Gastrocnemius medialis (tissue), 4 donors: ENCODE measurements at places on chromosomes 5 and 9.

GRCh38 chr5:172892713-172893112 lies 58.7 kb downstream of the ERGIC1 start:
- H3K27me3 ChIP-seq = no peaks in the 10 kb centered on the region
- no peak overlapping the region for H3K4me3 ChIP-seq
- H3K4me1 ChIP-seq = peaks cover 36% of the 10 kb centered on the region
- no peaks in the 10 kb centered on the region for H3K36me3 ChIP-seq
- DNase-seq = peak; percentile 86

DNA sequence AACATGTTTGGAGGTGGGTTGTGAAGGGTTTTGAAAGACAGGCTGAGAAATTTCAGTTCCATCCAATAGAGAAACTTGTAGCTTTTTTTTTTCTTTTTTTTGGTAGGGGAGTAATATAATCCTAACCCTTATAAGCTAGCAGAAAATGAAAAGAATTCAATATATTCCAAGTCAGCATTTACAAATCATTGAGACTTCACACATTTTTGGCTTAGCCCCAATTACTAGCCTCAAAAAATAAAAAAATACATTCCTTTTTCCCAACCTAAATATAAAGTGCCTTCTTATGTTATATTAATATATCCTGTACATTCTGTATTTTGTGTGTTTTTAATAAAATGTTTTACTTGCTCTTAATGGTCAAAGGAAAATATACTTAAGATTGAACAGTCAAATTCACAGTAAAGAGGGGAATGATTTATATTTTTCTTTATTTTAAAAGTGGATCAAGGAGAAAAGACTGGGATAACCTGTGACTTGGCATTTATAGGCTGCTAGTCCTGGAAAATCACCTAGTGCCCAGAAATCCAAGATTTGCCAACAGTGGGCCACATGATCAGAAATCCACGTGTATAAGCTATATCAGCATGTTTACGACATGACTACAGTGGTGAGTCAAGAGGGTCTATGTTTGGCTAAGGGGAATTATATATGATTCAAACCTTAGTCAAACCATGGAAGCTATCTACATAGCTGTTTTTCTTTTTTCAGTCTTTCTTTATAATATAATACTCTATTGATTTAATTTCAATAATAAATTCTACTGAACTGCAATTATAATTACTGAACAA lies 14.5 kb downstream of the HACD4 start:
- no peak overlapping the region for H3K27ac ChIP-seq
- H3K36me3 ChIP-seq = no peaks in the 10 kb centered on the region
- H3K4me3 ChIP-seq = no peak overlapping the region
- DNase-seq = no peak
- H3K27me3 ChIP-seq = no peaks in the 10 kb centered on the region

DNA sequence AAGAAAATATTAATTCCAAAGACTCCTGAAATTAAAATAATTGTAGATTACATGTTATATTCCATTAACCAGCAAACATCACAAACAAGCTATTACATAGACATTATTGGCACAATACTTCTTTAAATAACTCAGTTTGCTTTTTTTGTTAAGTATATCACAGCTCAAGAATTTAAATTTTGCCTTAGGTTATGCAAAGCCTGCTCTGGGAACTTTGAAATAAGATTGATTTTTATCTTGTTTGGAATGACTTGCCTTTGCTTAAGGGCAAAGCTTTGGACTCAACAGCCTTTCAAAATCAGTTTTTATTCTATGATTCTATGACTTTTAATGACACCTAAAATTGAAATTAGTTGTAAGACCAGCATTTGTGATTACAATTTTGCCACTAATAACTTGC lies 78.2 kb downstream of the ALDH7A1 start:
- H3K4me1 ChIP-seq = peaks cover 10% of the 10 kb centered on the region
- H3K4me3 ChIP-seq = no peak overlapping the region
- no peaks in the 10 kb centered on the region for H3K27me3 ChIP-seq
- DNase-seq = no peak
- H3K36me3 ChIP-seq = no peaks in the 10 kb centered on the region

GRCh38 chr9:134557331-134557730 lies 84.3 kb upstream of the COL5A1 start:
- no peaks in the 10 kb centered on the region for H3K36me3 ChIP-seq
- H3K27ac ChIP-seq = no peak overlapping the region
- DNase-seq = no peak
- H3K4me3 ChIP-seq = no peak overlapping the region

- peak overlapping the region; percentile 17 for H3K27ac ChIP-seq
- peaks cover 38% of the 10 kb centered on the region for H3K4me1 ChIP-seq
- no peaks in the 10 kb centered on the region for H3K27me3 ChIP-seq
- no peak for DNase-seq
- no peaks in the 10 kb centered on the region for H3K36me3 ChIP-seq
- no peak overlapping the region for H3K4me3 ChIP-seq
These were observed 56.9 kb upstream of the STXBP1 start for GRCh38 chr9:127554966-127555839.

GRCh38 chr5:132499440-132500243 lies 9.1 kb upstream of the IRF1 start:
- no peaks in the 10 kb centered on the region for H3K27me3 ChIP-seq
- H3K27ac ChIP-seq = no peak overlapping the region
- H3K4me1 ChIP-seq = peaks cover 30% of the 10 kb centered on the region
- no peak for DNase-seq

- no peaks in the 10 kb centered on the region for H3K36me3 ChIP-seq
- no peaks in the 10 kb centered on the region for H3K27me3 ChIP-seq
- peak; percentile 58 for DNase-seq
- peak within 1 kb of the TSS; percentile 83 for H3K4me3 ChIP-seq
- H3K4me1 ChIP-seq = peaks cover 17% of the 10 kb centered on the region
These were observed at the start of gene ZNF462 for GRCh38 chr9:106862821-106863720. ZNF462 (plus strand) TSS chr9:106863166; CDS start chr9:106923384, 60,218 bp downstream.

- H3K4me3 ChIP-seq = no peak overlapping the region
- H3K27ac ChIP-seq = peak overlapping the region; percentile 52
- no peaks in the 10 kb centered on the region for H3K36me3 ChIP-seq
- H3K27me3 ChIP-seq = no peaks in the 10 kb centered on the region
- no peaks in the 10 kb centered on the region for H3K4me1 ChIP-seq
These were observed 92.1 kb upstream of the ERBIN start for GRCh38 chr5:65834306-65834705.

- DNase-seq = no peak
- no peaks in the 10 kb centered on the region for H3K36me3 ChIP-seq
- no peaks in the 10 kb centered on the region for H3K4me1 ChIP-seq
- H3K27ac ChIP-seq = no peak overlapping the region
- no peak overlapping the region for H3K4me3 ChIP-seq
These were observed 225.0 kb upstream of the ANKRD55 start for GRCh38 chr5:56457887-56458812.

DNA sequence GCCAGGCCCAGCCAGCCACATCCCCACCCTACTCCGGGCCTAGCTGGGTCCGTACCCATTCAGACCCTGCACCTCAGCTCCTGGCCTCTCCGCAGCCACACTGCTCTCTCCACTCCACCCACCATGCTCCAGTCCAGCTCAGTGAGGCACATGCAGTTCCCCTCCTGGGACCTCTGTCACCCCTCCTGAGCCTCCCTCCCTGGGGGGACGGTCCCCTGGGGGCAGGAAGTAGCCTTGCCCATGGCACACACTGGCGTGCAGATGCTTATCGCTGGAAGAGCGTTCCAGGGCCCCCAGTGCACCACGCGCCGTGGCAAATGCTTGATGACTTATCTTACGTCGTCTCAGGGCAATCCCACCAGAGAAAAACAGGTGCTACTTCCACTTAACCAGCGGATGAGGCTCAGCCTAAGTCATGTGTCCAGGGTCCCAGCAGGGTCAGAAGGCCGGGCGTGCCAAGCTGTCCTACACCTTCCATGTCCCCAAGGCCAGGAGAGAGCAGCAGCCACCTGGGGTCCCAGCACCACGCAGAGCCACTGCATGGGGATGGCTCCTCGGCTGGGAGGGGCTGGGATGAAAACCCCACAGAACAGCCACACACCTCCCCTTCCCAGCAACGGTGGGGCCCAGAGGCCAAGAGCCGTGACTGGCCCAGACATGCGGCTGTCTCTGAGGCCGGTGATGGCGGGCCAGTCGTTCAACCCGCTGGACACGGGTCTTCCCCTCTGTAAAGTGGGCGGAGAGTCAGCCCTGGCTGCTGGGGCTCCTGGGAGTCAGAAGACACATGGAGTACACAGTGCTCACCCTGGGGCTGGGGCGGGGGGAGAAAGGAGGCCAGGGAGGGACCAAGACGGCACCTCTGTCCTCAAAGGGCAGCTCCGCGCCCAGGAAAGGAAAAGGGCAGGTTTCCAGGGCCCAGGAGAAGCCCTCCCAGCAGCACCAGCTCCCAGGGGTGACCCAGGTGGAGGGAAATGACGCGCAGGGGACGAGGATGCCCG lies 2.6 kb upstream of the CCDC187 start:
- H3K27me3 ChIP-seq = peaks cover 45% of the 10 kb centered on the region
- no peak overlapping the region for H3K27ac ChIP-seq
- H3K4me3 ChIP-seq = no peak overlapping the region
- H3K36me3 ChIP-seq = no peaks in the 10 kb centered on the region

GRCh38 chr5:107636555-107636954 lies 34.2 kb downstream of the EFNA5 start:
- H3K27me3 ChIP-seq = no peaks in the 10 kb centered on the region
- H3K27ac ChIP-seq = no peak overlapping the region
- DNase-seq = no peak
- H3K4me3 ChIP-seq = no peak overlapping the region
- H3K36me3 ChIP-seq = no peaks in the 10 kb centered on the region

DNA sequence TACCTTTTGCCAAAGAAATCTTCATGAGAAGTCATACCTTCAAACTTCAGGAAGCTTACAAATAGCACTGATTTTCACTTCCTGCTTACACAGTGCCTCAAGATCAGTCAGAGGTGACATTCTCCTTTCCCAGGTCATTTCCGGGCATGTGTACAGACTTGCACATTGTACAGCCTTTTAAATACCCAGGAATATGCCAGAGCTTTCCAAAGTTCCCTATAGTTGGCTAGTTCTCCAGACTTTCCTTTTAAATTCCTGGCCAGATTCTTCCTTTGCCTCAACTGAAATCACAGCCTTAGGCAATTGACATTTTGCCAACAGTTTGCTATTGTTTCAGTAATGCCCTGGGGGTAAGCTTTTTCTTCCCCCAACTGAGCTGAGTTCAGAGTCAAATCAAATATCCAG lies 47.2 kb downstream of the RFX3 start:
- no peaks in the 10 kb centered on the region for H3K36me3 ChIP-seq
- DNase-seq = no peak
- no peak overlapping the region for H3K4me3 ChIP-seq
- no peak overlapping the region for H3K27ac ChIP-seq
- no peaks in the 10 kb centered on the region for H3K27me3 ChIP-seq

GRCh38 chr9:118473521-118473920 lies 769.3 kb downstream of the TLR4 start:
- no peak overlapping the region for H3K27ac ChIP-seq
- no peaks in the 10 kb centered on the region for H3K4me1 ChIP-seq
- no peak overlapping the region for H3K4me3 ChIP-seq
- no peak for DNase-seq

DNA sequence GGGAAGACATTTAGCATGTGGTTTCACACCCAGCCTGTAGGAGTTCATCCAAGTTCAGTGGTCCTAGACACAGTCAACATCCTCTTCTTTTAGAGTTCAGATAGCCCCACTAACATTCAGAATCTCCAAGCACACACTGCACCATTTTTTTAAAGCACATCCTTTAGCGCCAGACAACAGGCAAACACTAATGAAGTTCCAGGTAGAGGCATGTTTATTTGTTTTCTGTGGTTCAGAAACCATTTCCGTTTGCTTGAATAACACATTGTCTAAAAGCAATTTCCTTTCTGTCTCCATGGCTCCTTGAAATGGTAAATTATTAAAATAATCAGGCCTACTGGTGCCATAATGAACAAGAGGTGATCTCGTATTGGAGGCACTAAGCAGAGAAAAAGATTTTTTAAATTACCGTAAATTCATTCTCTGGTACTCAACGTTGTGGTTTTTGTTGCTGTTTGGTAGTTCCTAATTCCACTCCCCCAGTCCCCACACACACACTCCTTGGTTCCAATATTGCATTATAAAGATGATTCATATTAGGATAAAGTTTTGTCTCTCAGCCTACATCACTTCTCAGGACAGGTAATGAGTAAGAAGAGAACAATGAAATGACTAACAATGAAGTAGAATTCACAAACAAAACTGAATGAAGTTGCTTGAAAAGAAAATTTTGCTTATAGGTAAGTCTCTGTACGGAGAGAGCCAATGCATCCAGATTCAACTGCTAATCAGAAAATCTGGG lies 153.1 kb downstream of the PCSK1 start:
- no peaks in the 10 kb centered on the region for H3K4me1 ChIP-seq
- H3K4me3 ChIP-seq = no peak overlapping the region
- DNase-seq = no peak
- H3K27me3 ChIP-seq = no peaks in the 10 kb centered on the region

DNA sequence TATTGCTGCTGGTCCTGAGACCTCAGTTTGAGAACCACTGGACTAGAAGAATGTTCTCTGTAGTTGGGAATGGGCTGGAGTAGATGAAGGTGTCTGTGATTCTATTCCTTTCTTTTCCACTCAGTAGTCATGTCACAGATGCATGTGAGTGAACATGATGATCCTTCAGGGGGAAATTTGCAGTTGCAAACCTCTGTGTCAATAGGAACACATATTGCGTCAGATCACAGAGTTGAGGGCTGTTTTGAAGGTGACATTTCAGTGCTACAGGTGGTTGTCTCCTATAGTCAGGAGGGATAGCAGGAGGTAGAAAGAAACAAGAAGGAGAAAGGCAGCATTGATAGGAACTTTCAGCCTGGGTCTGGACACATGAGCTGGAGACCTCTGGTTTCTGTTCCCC lies 239.3 kb downstream of the ARHGEF28 start:
- DNase-seq = no peak
- no peak overlapping the region for H3K4me3 ChIP-seq
- no peaks in the 10 kb centered on the region for H3K4me1 ChIP-seq
- no peaks in the 10 kb centered on the region for H3K27me3 ChIP-seq

- H3K4me1 ChIP-seq = no peaks in the 10 kb centered on the region
- H3K27ac ChIP-seq = no peak overlapping the region
- DNase-seq = no peak
- H3K36me3 ChIP-seq = no peaks in the 10 kb centered on the region
- H3K4me3 ChIP-seq = no peak overlapping the region
These were observed 452.3 kb downstream of the ZSWIM6 start for GRCh38 chr5:61784341-61784740.

- no peaks in the 10 kb centered on the region for H3K36me3 ChIP-seq
- H3K27me3 ChIP-seq = no peaks in the 10 kb centered on the region
- DNase-seq = no peak
- H3K27ac ChIP-seq = no peak overlapping the region
- peaks cover 4% of the 10 kb centered on the region for H3K4me1 ChIP-seq
- no peak overlapping the region for H3K4me3 ChIP-seq
These were observed 14.2 kb upstream of the C5orf47 start for GRCh38 chr5:173974688-173975239.

- no peaks in the 10 kb centered on the region for H3K36me3 ChIP-seq
- H3K4me1 ChIP-seq = peaks cover 16% of the 10 kb centered on the region
- H3K27ac ChIP-seq = peak overlapping the region; percentile 83
- H3K27me3 ChIP-seq = no peaks in the 10 kb centered on the region
- H3K4me3 ChIP-seq = no peak overlapping the region
These were observed 4.0 kb upstream of the CDK5RAP2 start for GRCh38 chr9:120583958-120584369.

GRCh38 chr9:37035648-37036370 lies 1.7 kb upstream of the PAX5 start:
- no peaks in the 10 kb centered on the region for H3K36me3 ChIP-seq
- no peak overlapping the region for H3K27ac ChIP-seq
- peaks cover 99% of the 10 kb centered on the region for H3K27me3 ChIP-seq
- DNase-seq = no peak
